ENCODE measurements at places on chromosomes 7 and 10.

DNA sequence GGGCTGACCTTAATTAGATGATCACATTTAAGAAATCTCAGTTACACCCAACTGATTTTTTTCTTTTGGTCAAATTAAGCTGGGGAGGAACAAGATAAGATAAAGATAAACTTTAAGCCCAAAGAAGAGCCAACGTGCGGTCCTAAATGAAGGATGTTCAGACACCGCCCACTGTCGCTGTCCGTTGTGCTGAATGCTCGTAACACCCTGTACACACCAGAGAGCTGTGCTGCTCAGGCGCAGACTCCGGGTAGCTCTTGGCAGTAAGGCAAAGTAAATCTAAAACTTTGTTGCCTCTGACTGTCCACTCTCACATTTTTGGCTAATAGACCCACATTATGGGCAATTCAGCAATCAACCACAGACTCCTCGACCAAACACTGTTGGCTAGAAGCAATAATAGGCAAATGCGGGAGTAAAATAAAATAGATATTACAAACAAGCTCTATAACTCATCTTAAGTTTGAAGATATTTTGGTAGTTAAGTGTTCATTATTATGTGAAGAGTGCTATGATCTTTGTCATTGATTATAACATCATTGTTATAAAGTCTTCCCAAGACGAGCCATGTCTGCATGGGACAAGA lies 57.1 kb downstream of the PLPP4 start:
- no peak for DNase-seq

DNA sequence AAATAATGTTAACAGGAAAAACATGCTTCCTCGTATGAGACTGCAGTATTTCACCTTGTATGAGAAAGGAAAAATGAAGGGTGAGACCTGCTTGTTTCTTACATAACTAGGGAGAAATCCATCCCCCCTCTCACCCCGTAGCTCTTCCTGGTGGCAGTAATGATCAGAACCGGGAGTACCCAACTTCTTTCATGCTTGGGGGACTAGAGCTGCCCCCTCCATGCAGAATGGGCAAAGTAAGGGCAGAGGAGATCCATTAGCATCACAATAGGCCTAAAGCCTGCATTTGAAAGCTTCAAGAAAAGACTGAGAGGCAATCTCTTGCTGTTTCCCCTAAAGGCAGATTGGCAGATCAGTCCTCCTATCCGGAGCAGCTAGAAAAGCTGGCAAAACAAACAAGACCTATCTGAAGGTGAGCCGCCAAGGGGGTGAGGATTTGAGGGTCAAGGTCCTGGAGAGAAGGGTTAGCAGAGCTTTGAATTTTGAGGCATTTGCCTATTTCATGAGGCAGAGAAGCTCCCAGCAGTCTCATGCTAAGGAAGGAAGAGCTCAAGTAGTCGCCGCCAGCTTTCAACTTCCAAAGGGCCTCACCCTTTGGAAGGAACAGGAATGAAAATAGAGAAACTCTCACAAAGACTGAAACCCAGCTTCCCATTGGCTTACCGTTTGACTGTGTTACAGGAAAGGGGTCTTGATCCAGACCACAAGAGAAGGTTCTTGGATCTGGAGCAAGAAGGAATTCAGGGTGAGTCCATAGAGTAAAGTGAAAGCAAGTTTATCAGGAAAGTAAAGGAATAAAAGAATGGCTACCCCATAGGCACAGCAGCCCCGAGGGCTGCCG lies 36.2 kb downstream of the BAG3 start:
- DNase-seq: no peak

DNA sequence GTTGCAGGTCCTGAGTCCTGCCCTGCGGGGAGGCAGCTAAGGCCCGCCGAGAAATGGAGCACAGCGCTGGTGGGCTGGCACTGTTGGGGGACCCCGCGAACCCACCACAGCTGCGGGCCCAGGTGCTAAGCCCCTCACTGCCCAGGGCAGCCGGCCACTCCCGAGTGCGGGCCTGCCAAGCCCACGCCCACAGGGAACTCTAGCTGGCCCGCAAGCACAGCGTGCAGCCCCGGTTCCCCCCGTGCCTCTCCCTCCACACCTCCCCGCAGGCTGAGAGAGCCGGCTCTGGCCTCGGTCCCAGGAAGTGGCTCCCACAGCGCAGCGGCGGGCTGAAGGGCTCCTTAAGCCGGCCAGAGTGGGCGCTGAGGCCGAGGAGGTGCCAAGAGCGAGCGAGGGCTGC lies 3.5 kb upstream of the NSMCE4A start:
- DNase-seq: no peak

GRCh38 chr7:136677471-136678365 lies 190.7 kb upstream of the CHRM2 start:
- DNase-seq: no peak

DNA sequence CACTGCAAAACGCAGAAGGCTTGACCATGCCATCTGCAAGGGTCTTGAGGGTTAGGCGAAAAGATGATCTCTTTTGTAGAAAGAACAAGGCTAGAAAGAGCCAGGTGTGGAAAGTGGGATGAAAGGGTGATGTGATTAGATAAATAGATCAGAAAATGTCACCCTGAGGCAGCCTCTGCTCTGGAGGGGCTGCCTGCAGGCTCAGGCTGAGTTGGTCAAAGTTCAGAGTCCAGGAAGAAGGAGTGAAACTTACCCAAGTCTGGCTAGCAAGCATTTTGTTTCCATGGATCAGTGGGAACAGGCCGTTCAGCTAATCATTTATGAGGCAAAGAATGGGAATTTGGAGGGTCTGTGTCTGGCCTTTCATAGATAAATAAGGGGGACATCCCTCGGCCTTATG lies 79.7 kb downstream of the RGS10 start:
- DNase-seq: no peak

DNA sequence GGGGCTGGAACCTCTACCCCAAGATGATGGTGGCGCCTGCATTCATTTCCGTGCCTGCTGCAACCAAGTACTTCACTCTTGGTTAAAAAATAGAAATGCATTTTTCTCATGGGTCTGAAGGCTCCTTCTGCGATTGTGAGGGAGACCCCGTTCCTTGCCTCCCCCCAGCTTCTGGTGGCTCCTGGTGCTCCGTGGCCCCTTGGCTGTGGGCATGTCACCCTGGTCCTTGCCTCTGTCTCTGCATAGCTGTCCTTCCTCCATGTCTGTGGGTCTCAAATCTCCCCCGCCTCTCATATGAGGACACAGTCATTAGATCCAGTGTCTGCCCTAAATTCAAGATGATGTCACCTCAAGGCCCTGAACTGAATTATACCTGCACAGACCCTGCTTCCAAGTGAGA lies 317.9 kb downstream of the TCERG1L start:
- no peak for DNase-seq

DNA sequence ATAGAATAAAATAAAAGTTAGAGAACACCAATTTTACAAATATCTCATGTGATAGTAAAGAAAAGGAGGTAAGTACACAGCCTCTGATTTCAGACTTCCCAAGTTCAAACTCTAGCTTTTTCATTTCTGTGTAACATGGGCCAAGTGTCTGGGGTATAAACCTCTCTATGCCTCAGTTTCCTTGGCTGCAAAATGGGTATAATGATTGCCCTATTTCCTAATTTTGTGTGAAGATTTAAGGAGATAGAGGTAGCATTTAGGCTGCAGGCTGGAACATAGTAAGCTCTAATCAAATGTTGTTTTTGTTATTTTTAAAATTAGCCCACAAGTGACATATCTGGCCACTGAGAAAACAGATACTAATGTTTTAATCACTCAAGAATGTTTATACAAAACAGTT lies 26.1 kb upstream of the EPC1 start:
- DNase-seq: no peak

DNA sequence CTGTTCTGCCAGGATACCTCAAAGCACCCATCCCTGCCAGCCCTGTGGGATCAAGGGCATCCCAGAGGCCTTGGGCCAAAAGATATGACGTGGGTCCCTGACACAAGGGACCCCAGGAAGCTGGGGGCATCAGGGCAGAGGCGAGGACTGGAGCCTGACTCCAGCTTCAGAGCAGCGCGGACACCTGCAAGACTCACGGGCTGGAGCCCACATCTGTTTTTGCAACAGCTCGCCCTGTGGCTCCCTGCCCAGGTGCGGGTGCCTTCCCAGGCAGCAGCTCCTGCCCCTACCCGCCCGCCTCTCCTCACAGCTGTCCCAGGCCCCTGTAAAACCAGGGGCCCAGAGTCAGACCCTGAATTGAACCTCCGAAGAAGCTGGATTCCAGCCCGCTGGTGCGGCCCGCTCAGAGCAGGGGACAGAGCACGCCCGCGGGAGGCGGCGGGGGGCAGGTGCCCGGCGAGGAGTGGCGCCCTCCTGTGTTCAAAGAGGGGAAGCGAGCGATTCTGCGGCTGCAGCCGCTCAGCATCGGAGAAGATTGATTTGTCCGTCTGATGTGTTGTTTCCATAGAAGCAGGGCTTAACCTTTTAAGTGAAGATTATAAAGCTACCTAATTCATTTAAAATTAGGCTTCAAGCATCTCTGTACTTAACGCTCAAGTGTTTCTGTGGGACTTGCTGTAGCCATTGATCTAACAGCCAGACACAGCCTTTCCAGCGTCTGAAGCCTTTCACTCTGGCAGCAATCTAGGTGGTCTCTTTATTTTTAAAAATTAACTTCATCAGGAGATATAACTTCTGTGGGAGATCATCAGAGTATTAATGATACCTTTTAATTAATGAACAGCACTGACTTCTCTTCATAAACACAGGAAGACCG lies 88.4 kb downstream of the BEND7 start:
- DNase-seq: no peak

- DNase-seq: no peak
Observed at GRCh38 chr7:22864301-22864700, 41.7 kb upstream of the TOMM7 start.

DNA sequence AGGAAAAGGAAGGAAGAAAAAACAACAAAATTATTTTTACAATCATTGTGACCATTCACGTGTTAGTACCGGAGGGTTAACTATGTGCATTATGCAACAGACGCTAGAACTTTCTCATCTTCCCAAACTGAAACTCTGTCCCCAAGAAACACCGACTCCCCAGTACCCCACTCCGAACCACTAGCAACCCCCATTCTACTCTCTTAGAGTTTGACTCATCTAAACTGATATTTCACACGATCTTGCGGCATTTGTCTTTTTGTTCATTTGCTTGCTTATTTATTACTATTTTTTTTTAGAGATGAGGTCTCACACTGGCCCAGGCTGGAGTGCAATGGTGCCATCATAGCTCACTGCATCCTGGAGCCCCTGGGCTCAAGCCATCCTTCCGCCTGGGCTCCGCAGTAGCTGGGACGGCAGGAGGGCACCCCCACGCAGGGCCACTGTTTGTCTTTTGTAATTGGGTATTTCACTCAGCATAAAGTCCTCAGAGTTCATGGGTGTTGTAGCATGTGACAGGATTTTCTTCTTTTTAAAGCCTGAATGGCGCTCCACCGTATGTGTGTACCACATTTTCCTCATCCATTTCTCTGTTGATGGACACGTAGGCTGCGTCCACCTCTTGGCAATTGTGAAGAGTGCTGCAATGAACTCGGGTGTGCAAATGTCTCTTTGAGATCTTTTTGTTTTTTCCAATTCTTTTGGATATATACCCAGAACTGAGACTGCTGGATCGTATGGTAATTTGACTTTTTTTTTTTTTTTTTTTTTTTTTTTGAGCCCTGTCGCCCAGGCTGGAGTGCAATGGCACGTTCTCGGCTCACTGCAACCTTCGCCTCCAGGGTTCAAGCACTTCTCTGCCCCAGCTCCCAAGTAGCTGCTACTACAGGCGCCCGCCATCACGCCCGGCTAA lies 9.5 kb downstream of the MNX1 start:
- DNase-seq: no peak

DNA sequence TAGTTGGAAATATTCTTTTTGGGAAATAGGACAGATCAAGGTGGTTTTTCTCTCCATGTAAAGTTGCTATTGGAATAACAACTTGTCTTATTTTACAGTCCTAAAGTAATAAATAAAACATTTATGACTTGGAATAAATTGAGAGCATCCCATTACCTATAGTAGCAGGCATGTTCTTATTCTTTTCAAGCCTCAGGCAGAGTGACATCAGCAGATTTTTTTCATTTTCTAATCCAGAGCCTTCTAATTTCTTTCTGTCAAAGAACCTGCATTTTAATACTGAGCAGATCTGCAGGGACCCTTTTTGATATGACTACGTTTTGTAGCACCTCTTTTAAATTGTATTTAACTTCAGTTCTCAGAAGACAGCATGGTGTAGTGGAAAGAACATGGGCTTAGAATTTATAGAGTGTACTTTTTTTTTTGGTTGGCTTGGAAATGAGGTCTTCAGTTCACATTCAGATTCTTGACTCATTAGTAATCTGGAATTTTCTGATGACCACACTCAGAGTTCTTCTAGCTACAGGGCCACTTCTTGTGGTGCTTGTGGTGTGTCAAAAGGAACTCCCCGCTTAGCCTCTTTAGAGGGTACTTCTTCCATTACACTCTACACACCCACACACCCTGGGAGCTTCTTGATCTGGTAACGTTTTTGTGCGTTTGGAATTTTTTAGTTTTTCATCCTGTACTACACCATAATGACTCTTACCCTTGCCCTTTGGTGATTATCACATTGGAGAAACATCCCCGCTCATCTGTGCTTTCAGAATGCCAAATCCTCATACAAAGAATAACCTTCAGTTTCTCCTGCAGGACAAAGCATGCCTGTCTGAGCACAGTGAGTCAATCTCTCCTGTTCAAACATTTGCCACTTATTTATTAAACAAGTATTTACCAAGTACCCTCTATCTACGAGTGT lies 34.6 kb downstream of the AGK start:
- DNase-seq: no peak

DNA sequence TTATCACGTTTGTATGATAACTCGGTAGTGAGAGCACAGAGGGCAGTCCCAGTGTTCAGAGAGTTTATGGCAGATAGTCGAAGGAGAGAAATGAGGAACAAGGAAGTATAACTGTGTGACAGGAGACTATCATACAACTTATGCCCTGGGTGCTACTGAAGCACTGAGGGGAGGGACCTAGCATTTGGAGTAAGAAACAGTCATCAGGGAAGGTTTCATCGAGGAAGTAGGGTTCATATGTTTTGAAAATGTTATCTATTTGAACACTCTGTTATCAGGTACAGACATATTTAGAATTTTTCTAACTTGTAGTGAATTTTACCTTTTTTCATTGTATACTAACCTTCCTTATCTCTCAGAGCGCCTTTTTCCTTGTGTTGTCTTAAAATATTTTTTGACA lies 1214.4 kb upstream of the C7orf33 start:
- DNase-seq: no peak

- no peak for DNase-seq
Observed at GRCh38 chr7:131859147-131859821, 302.9 kb upstream of the PODXL start.

DNA sequence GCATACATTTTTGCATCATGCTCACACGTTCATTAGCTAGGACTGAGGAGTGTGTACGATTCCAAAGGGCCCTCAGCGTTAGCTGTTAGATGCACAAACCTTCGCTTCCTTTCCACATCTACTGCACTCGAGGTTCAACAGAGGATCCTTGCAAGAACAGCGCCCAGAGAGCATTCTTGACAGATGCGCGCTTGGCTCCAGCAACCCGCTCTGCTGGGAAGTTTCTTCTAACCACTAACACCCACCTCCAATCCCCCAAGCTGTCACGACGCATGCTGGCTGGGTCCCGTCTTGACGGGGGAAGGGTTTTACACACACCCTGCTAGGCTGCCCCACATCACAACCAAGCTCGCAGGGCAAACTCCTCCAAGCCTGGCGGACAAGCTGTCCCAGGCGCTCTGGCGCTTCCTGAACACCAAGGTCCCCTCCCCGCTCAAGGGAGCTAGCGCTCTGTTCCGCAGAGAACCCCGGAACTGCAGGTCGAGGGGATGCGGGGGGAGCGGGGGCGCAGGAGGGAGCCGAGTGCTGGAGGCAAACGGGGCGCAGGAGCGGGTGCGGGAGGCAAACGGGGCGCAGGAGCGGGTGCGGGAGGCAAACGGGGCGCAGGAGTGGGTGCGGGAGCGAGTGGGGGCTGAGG lies 653 bp upstream of the ADRB1 start:
- no peak for DNase-seq

All from NCI-H2029 treated with DMSO at 0.1 percent for 48 hours (cell line).